Body of pancreas (tissue), 4 donors: ENCODE measurements at places on chromosomes 7 and 10. TPM values are rescaled to one million over a fixed set of nuclear protein-coding genes. Genes with fewer than 3 reads are reported as not detected.

ATG9B gene
- not detected for total RNA-seq

HOXA11 gene
- total RNA-seq = not detected

TMEM270 gene
- total RNA-seq = not detected

SLF2 gene
- total RNA-seq = 26.7 TPM

SPDYE2B gene
- total RNA-seq = not detected

- no peak for DNase-seq
Measured at GRCh38 chr10:113129117-113129516, 179.1 kb downstream of the TCF7L2 start.

- no peak for DNase-seq
Measured at GRCh38 chr7:152313217-152313616, 122.6 kb downstream of the KMT2C start.

DNA sequence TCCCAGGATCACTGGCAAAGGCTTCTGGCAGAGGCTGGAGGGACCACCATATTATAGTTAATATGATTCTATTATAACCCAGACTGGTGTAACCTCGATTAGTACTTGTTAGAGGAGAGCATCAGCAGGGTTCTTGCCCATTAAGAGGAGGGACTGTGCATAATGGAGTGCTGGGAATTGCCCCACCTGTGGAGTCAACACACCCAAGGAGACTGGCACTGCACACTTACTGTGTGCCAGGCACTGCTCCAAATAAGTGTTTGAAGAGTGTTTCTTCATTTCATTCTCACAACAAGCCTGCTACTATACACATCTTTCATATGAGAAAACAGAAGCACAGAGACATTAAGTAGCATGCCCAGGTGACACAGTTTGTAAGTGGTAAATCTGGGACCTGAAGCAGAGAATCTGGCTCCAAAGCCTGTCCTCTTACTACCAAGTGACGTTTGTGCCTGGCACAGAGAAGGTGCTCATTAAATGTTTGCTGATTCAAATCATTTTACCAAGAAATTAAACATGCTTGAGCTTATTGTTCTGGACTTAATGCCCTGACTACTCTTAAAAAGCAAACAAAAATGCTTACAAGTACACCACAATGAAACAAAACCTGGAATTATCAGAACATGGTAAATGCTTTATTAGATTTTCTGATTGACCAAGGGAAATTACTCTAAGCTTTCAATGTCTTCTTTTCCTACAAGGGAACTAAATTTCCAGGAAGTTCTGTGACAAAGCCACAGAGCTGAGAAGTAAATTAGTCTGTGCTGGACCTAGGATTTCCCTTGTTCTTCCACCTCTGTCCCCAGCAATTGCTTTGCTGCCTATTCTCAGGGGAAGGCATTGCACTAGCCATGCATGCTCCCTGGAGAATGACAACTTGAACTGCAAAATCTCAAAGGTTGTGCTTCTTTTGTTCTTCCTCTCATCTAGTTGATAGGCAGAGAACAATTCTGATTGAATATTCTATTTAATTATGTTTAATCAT, 809 bp downstream of the SLC13A1 start:
- DNase-seq = peak; percentile 93

- no peak for DNase-seq
Measured at GRCh38 chr7:84912537-84912936, 274.3 kb downstream of the SEMA3D start.
